Activated CD8-positive, alpha-beta memory T cell treated with anti-CD3 and anti-CD28 coated beads for 1 hour (primary cell): ENCODE measurements at places on chromosomes 2 and 18.
A peak's percentile ranks its signal among the peaks of the same experiment; 100 is the strongest.

DNA sequence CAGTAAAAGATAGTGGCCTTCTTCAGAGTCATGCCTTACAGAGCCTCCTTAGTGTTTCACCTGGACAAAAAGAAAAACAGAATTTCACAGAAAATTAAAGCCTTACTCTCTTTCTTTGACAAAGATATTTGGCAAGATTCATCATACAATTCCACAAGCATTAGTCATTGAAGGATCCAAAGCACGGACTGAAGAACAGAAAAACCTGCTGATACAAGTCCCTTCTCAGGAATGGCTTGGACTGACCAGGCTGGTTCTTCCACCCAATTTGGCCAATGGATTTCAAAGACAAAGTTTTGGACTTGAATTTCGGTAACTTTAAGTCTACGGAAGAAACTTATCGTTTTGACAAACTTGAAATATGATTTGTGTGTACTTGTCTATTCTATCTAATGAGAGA, 39.1 kb upstream of the GALNT3 start:
- DNase-seq = no peak

- no peak for DNase-seq
Measured at GRCh38 chr2:69755862-69756467, 14.0 kb downstream of the ANXA4 start.

- DNase-seq = no peak
Measured at GRCh38 chr2:25197336-25198208, 29.2 kb upstream of the POMC start.

DNA sequence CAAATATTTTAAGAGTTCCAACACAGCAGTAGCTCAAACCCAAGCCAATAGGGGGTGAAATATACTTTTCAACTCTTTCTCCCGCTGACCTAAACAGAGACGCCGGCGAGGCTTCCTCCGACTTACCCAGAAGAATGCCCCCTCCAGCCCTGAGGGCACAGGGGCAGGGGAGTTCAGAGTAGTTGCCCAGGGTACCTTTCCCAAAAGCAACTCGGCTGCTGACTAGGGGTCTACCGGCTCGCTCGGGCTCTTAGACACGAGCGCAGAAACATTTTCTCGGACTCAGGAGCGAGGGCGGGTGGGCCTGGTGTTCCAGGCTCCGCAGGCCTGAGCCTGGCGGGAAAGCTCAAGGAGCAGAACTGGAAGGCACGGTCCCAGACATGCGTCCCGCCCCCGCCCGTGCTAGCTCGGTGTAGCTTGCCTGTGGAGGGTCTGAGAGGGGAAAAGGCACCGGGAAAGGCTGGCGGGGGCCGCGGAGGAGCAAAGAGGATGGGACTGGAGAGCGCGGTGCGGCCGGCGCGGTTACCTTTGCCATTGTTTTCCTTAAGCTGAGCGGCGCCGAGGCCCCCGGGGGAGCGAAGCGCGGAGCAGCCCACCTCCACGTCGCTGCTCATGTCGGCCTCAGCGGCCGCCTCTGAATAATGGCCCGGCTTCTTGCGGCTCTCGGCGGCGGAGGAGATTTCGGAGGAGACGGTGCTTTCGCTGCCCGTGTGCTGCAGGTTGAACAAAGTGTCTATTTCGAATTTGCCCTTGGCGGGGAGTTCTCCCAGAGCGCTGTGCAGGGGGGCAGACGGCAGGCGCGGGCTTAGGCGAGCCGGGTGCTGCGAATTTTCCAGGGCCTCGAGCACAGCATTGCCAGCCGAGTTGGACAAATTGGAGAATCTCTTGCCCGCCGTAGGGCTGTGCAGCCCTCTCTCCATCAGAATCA, 674 bp downstream of the EVX2 start:
- DNase-seq = no peak

DNA sequence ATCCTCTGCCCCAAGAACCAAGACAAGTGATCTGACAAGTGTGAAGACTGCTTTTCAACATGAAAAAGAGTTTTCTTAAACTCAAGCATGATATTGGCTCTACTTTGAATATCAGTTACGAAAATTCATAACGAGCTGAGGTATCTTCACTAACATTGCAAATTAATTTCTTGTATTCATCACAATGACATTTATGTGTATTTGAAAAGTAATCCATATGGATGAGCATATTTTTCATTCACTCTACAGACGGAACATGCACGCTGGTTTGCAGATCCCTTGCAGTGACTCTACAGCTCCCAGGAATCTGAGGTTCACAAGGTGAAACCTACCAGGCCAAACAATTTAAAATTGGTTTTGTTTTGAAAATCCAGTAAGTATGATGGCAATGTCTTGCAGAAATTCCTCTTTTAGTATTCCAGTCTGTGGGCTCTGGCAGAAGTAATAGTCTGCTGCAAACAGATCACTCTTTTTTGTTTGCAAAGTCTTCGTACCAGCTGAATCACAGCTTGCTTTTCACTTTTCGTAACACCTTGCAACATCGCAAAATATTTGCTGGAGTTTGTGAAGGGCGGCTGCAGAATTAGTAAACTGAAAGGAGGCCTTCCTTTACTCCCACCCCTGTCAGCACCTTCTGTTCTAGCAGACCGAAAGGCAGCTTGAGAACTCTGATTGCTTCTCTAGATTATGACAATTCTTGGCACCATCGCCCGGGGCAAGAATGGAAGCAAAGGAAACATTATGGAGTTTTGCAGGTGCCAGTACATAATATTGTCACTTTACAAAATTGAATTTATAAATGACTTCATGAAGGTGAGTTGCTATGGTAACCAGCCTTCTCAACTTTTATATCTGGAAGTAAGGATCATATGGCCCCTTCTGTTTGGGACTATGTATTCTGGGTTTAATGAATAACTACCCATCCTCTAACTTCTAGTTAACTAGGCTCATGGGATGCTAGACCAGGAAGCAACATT, 168.7 kb downstream of the TMEM247 start:
- no peak for DNase-seq

- DNase-seq = no peak
Measured at GRCh38 chr2:224689539-224689938, 26.6 kb downstream of the CCDC195 start.

DNA sequence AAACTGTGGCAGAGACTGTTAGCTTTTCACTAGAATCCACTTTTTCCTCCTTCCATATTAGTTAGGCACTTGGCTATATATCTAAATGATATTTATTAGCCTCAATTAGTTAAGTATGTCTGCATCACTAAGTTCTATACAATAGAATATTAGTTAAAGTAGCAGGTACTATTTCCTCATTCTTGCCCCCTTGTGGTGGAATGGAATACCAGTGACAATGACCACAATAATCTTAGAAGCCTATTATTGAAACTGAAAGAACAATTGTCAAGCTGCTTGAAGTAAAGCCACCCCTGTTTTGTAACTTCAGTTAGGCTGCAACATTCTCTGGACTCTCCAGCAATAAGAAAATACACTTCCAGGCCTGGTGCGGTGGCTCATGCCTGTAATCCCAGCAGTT, 476.3 kb upstream of the VWC2L start:
- no peak for DNase-seq

DNA sequence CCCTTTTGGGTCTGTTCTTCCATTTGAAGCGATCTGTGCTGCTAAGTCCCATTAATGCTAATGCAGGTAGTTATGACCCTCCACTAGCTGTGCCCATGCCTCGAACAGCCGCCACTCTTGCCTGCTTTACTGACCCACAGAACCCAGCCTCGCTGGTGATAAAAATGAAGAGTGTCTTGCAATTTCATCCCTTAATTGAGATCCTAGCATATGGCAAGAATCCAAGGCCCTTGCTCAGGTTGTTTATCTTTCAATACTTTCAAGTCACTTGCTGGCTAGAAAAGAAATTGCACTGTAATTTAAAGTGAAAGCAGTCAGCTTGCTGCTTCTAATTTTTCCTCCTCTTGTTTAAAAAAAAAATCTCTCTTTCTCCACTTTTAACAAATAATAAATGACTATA, 73.6 kb downstream of the ZNF521 start:
- no peak for DNase-seq

- DNase-seq = no peak
Measured at GRCh38 chr18:5464251-5464650, 79.5 kb downstream of the EPB41L3 start.

DNA sequence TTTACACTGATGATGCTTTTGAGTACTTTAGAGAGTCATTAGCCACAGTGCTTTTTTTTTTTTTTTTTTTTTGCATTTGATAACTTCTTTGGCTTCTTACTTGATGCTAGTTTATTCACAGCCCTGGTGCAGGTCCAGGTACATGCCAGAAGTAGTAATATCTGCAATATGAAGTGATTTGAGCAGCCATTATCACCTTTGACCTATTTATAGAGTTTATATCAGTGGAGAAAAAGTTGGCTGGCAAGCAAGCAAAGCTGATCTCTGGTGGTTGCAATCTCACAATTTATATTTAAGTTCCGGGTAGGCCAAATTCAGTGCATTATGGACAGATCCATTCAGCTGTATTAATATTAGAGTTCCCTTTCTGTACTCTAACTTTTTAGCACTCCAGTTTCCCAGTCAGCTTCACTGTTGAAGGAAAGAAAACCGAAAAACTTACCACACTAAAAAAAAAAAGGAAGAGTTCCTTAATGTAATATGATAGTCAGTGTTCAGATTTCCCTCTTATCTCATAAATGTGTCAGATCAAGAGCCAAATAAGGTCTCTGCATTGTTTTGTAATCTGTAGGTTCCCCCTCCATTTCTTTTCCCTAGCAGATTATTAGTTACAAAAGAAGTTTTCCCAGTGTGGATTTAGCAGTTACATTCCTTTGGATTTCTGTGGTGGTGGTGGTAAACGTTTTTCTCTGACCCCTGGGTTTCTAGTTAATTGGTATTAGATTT, 78.6 kb downstream of the HAUS1 start:
- DNase-seq = no peak

DNA sequence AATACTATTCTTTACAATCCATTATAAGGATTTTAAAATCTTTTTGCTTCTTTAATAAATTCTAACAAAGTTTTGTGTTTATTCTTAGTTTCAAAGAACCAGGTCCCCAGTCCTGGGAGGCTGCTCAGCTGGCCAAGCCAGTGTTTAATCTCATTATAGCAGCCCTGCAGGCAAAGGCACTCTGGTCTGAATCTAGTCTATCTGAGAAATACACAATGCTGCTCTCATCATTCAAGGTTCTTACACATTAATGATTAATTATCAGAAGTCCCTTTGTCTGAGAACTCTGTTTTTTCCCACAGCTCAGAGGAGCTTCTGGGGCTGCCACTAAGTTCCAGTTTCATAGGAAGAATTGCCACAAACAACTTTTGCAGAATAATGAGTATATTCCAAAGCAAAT, 27.7 kb downstream of the KCTD18 start:
- no peak for DNase-seq

DNA sequence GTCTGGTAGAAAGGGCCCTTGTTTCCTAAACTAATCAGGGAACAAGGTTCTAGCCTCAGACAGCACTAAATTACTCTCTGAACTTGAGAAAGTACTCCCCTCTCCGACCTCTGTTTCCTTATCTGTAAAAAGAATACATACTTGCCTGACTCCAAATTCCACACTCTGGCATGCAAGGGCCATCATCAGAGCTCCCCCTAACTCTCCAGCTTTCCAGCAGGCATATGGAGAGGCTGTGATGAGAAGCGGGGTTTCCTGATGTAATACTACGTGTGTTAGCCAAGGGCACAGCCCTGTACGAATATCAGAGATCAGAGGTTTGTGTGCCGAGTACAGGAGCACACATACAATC, 1.8 kb upstream of the EVA1A start:
- no peak for DNase-seq

- no peak for DNase-seq
Measured at GRCh38 chr2:241802421-241803318, 6.3 kb upstream of the NEU4 start.

- no peak for DNase-seq
Measured at GRCh38 chr2:127672341-127673224, 2.7 kb downstream of the LIMS2 start.

GRCh38 chr2:107669335-107669734, 157.4 kb upstream of the RGPD4 start:
- DNase-seq = no peak

DNA sequence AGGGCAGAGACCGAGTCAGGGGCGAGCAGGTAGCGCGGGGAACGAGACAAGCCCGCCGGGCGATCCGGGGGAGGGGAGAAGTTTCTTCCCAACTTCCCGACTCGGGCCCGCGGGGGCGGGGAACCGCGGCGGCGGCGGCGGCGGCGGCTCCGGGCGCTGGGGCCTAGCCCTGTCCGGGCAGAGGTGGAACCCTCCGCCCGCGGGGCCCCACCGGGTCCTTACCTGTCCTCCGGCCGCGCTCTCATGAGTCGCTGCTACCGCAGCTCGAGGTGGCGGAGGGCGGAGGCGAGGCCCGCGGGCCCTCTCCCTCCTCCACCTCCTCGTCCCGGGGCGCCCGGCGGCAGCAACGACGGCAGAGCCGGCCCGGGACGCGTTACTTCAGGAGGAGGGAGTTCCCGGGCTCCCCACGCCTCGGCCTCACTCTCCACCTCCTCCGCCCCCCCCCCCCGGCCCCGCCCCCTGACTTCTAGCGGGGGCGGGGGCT, at the start of gene YES1:
Gene YES1, minus strand, starts transcription at position 351 of the 484 bp plus-strand sequence. CDS start 55,415 bp downstream, outside the sequence.
- DNase-seq = peak; percentile 14

DNA sequence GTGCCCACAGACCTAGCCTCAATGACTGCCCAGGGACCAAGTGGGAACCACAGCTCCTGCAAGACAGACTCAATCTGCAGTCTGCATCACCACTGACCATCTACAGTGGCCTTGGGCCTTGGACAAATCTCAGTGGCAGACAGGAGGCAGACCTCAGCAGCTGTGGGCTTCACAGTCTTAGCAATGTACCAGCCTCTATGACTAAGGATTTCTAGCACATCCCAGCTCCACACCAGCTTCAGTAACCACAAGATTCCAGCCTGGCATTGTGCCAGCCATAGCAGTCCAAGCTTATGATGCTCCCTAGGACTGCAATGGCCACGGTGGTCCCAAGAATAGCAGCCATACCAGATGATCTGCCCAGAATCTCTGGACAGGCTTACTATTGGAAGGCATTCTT, 19.6 kb upstream of the WDR75 start:
- no peak for DNase-seq

DNA sequence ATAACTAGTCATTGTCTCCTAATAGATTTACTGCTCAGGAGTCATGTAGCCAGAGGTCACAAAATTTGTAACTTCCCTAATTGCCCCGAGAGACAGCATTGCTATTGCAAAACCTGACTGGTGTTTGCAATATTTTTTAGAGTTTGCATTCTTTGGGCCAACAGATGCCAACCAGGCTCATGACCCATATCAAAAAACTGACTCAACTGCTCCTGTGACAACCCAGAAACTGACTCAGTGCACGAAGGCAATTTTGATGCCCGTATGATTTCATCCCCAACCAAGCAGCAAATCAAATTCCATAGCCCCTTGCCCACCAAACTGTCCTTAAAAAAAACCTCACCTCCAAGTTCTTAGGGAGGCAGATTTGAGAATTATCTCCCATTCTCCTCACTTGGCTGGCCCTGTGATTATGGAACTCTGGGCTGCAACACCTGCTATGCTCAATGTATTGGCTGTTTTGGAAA, 951.3 kb downstream of the TSN start:
- no peak for DNase-seq
